ENCODE measurements at places on chromosomes 3 and 15.

DNA sequence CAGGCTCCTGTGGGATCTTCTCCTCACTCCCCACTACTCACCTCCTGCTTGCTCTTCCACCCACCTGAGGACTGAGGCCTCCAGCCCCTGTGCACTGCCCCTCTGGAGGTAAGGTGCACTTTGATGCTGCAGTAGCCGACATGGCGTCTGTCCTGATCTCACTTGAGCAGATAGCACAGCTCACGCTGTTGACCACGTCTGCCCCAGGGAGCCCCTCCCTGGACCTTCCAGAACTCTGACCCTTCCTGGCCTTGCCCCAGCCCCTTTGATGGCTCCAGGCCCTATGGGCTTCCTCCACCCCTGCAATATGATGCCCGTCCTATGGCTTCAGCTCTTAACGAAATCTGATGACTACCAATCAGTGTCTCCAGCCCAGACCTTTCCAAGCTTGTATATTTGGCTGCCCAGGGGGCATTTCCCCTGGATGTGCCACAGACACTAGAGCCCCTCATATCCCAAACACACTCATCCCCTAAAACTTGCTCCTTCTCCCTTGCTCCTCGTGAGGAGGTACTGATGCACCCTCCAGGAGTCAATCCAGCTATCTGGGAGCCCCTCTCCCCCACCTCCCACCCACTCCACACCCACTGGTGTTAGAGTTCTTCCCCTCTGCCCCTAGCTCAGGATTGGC lies 27.1 kb downstream of the KY start:
- DNase-seq: no peak

DNA sequence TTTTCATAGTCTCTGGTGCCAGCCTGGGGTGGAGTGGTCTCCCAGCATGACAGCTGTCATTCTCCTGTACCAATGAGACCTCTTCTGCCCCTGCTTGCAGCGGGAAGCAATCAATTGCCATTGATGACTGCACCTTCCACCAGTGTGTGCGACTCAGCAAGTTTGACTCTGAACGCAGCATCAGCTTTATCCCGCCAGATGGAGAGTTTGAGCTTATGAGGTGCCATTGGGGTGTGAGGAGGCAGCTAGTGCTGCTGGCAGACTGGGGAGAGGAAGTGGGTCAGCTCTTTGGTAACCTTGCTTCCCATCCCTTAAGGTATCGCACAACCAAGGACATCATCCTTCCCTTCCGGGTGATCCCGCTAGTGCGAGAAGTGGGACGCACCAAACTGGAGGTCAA lies 4.4 kb upstream of the ABCF3 start:
- no peak for DNase-seq

- DNase-seq: no peak
Observed at GRCh38 chr15:62135532-62136134, 29.5 kb downstream of the C2CD4B start.

- no peak for DNase-seq
Observed at GRCh38 chr15:67927501-67928168, 87.8 kb upstream of the RNU6-1 start.

- no peak for DNase-seq
Observed at GRCh38 chr15:36709653-36710052, 130.2 kb downstream of the CDIN1 start.

DNA sequence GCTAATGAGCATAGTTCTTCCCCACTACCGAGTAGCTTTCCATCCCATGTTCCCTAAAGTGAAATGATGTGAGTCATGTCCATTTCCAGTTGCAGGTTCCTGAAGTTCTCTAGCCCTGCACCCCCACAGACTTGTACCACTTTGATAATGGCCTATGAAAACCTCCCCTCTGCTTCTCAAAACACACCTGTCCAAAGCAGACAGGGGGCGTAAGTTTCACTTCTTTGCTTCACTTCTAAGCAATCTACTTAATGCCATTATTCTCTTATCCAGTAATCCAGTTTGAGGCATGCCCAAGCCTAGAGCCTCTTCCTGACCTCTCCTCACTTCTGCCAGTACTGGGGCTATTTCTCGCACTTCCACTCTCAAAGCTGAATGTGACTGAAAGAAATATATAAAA lies 305.1 kb downstream of the IGSF11 start:
- no peak for DNase-seq

- no peak for DNase-seq
Observed at GRCh38 chr3:40290396-40290795, 19.1 kb upstream of the EIF1B start.

DNA sequence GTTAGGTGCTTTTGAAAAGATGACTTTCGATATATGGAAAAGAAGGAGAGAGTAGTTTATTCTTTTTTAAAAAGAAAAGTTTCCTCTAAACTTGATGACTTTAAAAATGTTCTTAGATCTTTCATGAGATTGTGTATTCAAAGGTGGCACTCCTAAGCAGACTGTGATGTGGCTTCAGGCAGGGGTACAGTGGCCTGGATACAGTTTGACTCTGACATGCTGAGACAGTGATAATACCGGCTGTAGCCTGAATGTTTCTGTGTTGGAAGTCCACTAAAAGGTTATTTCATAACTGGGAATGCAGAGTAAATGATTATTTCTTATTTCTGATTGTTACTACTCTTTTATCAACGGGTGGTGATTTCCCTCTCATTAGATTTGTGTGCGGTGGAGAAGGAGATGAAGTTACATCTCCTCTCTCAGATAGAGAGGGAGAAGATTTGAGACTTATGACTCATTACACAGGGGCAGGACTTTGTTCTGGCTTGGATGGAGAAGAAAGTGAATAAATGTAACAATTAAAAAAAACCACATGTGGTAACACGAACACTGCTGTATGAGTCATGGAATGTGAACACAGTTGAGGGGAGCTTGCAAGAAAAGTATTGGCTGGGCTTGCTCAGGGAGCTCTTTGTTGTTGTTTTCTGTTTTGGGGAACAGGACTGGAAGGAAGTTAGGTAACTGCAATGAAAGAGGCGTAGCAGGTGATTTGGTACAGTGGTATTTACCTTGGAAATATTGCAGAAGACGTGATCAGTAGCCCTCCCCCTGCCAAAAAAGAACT lies 21.6 kb downstream of the SPTSSB start:
- DNase-seq: peak; percentile 2

- no peak for DNase-seq
Observed at GRCh38 chr3:37029111-37029510, 35.8 kb downstream of the MLH1 start.

GRCh38 chr15:40464595-40465185 lies 6.1 kb upstream of the CHST14 start:
- DNase-seq: no peak

- DNase-seq: no peak
Observed at GRCh38 chr15:41564960-41565502, 6.0 kb downstream of the TYRO3 start.

DNA sequence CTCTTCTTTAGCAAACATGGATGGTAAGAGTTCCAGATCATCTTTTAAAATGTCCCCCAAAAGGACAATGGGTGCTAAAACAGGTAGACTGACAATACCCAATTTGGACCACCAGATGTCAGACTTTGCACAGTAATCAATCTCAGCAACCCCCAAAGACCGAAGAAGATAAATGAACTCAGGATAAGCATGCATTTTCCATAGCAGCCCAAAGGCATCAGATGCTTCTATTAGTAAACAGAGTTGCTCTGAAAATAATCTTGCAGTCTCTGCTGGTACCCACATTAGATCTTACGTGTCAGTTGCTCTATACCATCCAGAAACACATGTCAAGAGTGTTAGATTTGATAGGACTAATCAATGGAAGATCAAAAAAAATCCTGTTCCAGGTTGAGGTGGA lies 20.6 kb downstream of the MYH15 start:
- DNase-seq: peak; percentile 10

DNA sequence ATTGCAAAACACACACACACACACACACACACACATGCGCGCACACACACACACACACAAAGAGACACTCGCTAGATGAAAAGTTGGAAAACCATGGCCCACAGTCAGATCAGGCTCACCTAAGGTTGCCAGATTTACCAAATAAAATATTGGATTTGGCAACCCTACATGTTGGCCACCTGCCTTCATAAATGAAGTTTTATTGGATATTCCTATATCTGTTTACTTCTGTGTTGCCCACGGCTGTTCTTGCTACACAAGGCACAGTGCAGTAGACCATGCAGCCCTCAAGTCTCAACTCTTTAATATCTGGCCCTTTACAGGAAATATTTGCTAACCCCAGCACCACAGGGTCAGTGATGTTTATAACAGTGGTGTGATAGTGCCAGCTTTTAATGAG lies 445.0 kb upstream of the PROK2 start:
- DNase-seq: no peak

- DNase-seq: no peak
Observed at GRCh38 chr15:47570451-47570850, 146.9 kb upstream of the SEMA6D start.

DNA sequence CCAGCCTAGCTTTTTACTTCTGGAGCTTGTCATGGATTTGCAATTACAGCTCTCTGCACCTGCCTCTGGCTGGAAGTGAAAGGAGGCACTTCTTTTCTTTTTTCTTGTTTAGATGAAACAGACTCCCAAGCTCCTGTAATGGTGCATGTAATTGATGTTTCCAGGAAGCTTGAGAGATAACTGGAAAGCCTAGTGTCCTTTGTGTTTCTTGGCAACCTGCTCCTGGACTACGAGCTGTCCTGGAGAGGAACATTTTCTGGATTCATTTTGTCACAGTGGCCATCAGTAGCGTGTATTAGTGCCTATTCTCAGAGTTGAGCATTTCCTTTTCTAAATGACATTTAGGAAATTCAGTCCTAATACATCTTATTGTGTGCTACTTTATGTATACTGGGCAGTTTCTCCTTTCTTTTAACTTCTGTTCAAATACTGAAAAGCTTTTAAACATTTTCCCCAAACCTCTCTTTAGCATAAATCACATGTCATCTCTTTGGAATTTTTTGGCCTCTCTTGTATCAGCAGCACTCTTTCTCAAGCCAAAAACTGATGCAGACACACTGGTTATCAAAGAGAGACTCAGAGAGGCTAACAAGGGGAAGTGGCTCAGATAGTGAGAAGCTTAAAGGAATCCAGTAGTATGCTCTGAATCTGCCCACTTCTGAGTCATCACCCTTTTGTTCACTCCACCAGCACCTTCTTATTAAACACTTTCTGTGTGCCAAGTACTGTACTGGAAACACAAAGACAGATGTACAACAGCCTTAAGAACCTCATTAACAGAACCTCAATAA lies 62.6 kb upstream of the SLC2A2 start:
- no peak for DNase-seq

DNA sequence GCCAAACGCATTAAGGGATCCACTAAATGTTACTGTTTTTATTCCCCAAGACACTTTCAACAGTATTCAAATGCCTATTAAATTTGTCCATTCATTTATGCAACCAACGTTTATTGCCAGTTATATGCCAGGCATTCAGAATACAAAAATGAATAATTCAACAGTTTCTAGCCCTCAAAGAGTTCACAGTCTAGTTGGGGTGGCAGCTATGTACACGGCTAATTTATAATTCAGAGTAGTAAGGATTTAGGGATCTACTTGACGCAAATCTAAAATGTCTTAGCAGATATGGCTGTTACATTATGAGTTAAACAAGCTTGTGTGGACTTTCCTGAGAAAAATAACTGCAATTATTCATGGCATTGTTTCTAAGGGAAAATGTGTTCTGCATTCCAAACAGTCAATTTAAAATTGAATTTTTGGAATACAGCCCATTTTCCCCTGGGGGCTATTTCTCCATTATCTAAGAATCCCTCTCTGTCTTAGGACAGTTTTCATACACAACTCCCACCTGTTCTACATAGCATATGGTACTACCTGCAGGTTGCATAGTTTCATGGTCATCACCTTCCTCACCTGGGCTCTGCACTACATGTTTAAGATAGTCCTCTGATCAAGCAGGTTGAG lies 11.5 kb upstream of the MSL2 start:
- DNase-seq: no peak

DNA sequence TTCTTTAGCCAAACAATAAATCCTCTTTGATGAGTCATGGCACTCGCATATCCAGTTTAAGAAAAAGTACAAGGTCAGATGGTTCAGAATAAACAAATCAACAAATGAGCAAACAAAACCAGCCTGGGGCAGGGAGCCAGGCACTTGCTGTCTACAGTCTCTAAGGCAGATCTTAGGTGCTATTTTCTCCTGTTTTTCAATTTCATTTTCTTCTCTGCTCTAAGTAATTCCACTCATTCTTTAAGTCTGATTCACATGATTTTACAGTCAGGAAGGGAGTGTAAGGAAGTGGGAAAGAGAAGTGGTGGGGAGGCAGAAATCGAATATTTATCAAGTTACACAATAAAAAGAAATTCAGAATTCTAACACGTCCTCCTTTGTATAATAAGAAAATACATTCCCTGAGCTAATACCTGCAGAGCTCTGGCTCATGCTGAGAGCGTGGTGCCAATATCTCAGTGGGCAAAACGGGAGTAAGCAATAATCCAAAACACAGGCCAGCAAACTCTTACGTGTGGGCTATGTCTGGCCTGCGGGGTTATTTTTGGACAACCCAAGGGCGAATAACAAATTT lies 298.6 kb downstream of the ADAMTS17 start:
- no peak for DNase-seq

DNA sequence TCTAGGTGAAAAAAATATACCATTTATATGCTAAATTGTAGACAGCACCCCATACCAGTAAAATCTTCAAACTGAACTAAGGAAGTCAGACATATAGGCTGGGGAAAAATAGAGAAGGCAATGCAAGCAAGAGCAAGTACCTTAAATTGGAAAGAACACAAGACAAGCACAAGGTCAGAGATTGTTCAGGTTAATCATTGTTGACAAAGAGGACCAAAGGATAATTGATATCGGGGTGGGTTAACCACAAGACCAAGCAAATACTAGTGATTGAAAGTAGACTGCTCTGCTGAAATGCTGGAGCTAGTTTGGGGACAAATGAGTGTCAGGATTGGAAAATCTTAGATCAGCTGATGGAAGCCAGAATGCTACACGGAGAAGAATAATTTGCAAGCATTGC lies 499.8 kb downstream of the ROBO2 start:
- no peak for DNase-seq

DNA sequence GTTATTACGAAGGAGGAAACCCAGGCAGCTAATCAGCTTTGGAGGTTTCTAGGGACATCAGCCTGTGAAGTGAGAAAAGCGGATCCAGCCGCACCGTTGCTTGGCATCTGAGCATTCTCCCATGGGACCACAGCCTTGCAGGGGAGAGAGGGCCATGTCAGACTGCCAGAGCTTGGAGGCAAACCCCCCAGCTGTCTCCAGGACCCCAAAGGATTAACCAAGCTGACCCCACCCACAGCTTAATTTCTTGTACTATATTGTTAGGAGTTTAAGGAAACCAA lies 5.1 kb downstream of the IGDCC3 start:
- DNase-seq: no peak

- no peak for DNase-seq
Observed at GRCh38 chr3:156666073-156666472, 8.3 kb upstream of the TIPARP start.

GRCh38 chr3:172333042-172333377 lies 115.2 kb downstream of the GHSR start:
- DNase-seq: no peak
